ENCODE measurements at places on chromosomes 3 and 15.

- DNase-seq: no peak
Observed at GRCh38 chr3:161443921-161444693, 52.5 kb upstream of the OTOL1 start.

DNA sequence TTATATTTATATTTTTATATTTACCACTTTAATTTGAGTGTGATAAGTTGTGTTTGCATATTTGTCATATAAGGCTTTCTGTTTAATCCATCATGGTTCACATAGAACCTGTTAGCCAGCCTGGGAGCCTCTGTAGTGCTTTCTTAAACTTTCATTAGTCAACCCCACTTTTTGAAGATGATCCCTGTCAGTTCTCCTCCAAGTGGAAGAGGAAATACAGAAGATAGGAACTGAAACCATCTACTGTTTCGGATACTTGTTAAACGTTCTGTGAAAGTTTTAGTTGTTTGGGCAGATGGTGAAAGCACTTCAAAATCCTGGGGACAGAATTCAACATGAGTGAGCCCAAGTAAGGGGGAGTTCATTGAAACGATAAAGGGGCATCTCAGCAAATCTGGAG lies 4.6 kb upstream of the SAMMSON start:
- no peak for DNase-seq

DNA sequence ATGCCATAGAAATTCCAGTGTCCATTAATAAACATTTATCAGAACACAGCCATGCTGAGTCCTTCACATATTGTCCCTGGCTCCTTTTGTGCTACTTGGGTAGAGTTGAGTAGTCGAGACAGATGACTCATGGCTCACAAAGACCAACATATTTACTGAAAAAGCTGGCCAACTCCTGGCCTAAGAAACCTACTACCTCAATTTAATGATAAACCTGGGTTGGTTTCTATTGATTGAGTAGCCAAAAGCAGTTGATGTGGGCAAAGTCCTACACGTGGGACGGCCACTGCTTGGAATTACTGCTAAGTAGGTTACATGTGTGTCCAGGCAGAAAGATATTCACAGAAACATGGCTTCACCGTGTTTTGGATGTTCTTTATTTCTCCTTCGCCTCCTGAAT lies 402.2 kb downstream of the NR2F2 start:
- no peak for DNase-seq

- DNase-seq: no peak
Observed at GRCh38 chr3:193996641-193997089, 139.3 kb upstream of the HES1 start.

- no peak for DNase-seq
Observed at GRCh38 chr3:31760654-31761053, 220.4 kb downstream of the OSBPL10 start.

GRCh38 chr15:98650417-98651035 lies 2.2 kb downstream of the IGF1R start:
- peak; percentile 74 for DNase-seq

DNA sequence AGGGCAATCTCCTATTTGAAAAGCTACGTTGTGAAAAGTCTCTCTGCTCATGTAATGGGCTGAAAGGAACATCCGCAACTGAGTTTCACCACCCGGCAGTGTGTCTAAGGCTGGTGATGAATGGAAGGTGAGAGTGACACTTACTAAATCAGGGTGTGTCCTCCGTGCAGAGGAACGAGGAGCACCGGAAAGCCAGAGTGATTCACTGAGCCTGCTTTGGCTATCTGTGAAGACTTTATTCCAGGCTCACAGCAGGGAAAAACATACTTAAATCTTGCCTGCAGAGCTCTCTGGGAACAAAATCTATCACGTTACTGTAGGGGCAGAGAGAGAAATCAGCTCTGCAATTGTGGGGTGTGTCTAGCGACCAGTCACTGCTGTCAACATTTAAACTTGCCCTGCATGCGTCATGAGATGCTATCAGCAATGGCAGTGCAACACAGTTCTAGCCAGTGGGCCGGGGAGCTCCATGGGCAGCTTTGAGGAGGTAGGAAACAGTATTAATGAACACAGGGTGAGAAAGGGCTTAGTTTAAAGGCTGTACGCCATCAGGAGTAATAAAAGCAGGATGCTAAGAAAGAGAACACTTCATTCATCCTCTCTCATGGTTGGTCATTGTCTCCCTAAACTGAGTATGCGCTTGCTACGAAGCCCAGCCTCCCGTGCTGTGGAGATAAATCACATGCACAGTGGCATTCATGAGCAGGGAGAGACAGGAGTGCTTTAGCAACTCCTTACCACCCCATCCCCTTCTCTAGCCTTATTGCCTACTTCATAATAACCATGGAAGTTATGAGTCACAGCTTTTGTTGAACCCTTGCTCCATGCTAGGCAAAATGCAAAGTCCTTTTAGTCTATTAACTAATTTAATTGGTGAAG lies 542.7 kb upstream of the ADAMTS9 start:
- DNase-seq: no peak

DNA sequence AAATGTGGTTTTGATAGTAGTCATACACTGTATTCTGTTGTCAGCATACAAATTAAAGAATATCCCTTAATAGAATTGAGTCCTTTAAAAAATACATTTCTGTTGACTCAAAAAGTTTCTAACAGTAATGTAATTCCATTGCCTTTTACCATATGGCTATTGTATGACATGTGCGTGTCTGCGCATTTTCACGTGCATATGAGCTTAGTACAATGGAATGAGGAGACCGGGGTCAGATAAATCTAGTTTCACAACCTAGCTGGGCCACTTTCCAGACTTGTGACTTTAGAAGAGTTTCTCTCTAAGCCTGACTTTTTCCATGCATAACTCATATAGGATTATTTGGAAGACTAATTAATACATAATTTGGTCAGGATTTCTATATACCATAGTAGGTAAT lies 38.7 kb downstream of the ZBTB38 start:
- no peak for DNase-seq

GRCh38 chr15:40306371-40306770 lies 1.4 kb downstream of the PLCB2 start:
- DNase-seq: no peak

- no peak for DNase-seq
Observed at GRCh38 chr15:79015416-79015815, 70.6 kb upstream of the CTSH start.

GRCh38 chr3:34995796-34996430 lies 643.4 kb upstream of the ARPP21 start:
- no peak for DNase-seq
